ENCODE measurements at places on chromosomes 13 and 19.

GRCh38 chr19:1273263-1274041, 1.9 kb upstream of the FAM174C start:
- DNase-seq, result no peak

GRCh38 chr19:51695088-51695487, 2.0 kb downstream of the SPACA6 start:
- no peak for DNase-seq

DNA sequence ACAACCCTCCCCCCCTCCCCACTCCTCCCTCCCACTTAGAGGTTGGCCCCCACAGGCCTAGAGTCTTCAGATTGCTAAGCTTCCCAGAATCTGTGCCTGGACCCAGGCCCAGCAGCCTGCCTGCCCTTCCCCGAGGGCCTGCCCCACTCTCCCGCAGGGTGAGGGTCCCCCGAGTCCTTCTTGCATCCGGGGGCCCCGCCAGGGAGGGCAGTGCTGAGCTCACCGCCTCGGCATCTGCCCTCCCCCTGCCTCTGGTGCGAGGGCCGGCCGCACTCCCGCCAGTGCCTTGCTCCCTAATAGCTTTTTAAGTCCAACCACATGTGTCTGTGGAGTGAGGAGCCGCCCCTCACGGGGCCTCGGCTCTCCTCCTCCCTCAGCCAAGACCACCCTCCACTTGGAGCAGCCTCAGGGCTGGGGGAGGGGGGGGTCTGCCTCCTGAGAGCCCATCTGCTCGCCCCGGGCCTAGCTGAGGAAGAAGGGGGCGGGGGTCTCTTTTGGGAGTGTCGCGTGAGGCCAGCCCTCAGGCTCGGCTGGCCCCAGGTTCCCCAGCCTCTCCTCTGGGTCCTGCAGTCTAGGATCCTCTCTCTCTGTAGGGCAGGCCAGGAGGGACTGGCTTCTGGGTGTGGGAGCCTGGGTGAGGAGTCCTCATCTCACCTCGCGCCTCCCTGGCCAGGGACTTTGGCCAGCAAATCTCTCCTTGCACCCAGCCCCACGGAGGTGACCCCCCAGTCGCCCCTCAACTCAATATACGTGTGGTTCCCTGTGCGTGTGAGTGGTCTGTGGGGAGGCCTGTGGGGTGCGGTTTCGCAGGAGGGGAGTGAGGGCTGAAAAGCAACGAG, 47.2 kb downstream of the LYL1 start:
- DNase-seq, result no peak

- DNase-seq, result no peak
These were observed 86.2 kb upstream of the HTR2A start for GRCh38 chr13:46982856-46983582.

DNA sequence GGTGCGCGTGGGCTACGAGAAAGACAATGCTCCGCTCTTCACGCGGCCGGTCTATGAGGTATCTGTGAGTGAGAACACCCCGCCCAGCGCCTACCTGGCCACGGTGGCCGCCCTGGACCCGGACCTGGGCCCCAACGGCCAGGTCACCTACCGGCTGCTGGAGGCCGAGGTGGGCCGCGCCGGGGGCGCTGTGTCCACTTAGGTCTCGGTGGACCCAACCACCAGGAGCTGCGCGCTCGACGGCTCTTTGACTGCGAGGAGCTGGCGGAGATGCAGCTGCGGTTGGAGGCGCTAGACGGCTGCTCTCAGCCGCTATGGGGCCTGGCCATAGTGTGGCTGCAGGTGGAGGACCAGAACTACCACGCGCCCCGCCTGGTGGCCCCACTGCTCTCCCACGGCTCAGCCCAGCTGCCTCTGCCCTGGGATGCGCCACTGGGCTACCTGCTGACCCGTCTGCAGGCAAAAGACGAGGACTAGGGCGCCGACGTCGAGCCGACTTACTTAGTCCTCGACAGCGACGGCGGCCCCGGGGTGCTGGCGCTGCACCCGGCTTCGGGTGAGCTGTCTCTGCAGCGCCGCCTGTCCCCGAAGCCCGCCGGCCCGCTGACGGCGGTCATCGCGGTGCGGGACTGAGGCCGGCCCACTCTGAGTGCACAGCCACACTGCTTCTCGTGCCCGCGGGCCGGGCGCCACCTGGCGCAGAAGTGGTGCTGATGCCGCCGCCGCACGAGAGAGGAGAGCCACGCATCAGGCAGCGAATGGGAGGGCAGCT, 173.0 kb downstream of the OLFM4 start:
- no peak for DNase-seq

- DNase-seq, result no peak
These were observed 7.7 kb upstream of the CD22 start for GRCh38 chr19:35321291-35321690.

GRCh38 chr13:23512762-23513395, 57.3 kb upstream of the TNFRSF19 start:
- no peak for DNase-seq

- DNase-seq, result no peak
These were observed 86.2 kb upstream of the MBNL2 start for GRCh38 chr13:97135883-97136282.

- no peak for DNase-seq
These were observed 269.4 kb upstream of the NBEA start for GRCh38 chr13:34672631-34673030.

DNA sequence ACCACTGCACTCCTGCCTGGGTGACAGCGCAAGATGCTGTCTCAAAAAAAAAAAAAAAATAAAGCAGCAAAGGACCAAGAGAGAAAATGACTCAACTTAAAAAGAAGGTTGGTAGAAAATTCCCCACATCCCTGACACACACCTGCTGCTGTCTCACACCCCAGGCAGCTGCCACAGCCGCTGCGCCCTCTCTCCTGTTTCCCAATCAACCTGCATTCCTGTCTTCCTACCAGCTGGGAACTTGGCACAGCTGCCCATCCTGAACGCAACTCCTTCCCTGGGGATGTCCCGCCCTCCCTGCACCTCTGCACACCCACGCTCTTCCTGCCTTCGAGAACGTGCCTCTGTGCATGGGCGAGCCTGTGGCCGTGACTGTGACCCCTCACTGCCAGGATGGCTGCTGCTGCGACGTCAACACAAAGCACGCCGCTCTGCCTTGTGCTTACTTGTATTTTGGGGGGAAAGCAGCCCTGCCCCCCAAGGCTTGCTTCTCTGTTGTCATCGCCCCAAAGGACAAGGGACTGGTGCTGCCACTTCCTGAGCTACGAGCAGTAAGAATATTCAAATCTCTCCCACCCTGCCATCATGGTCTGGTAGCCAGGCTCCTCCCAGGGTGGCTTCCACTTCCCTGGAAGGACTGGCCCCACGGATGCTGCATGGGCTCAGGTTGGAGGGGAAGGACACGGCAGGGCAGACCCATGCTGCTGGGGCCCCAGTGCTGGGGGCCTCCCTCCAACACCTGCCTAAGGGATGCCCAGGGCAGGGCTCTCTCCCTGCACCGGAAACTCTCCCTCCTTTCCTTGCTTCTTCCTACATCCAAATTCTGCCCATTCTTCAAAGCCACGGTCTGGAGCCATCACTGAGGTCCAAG, 20.7 kb downstream of the SH3GL1 start:
- no peak for DNase-seq

DNA sequence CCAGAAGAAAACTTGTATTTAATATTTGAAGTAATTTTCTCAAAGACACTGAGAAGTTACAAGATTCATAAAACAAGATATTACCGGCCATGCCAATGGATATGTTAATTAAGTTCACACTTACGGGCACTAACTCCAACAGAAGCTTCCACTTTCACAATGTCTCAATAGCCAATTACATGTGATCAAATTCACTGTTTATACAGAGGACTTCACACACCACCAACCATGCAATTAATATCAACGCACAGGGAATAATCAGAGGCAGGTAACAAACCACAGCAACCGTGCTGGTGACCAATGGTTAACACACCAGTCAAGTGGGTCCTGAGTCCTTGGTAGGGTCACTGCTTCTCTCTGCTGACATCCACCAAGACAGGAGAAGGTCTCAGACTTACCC, 5.9 kb upstream of the ACOD1 start:
- no peak for DNase-seq

- no peak for DNase-seq
These were observed 27.1 kb downstream of the STK24 start for GRCh38 chr13:98549728-98550317.

DNA sequence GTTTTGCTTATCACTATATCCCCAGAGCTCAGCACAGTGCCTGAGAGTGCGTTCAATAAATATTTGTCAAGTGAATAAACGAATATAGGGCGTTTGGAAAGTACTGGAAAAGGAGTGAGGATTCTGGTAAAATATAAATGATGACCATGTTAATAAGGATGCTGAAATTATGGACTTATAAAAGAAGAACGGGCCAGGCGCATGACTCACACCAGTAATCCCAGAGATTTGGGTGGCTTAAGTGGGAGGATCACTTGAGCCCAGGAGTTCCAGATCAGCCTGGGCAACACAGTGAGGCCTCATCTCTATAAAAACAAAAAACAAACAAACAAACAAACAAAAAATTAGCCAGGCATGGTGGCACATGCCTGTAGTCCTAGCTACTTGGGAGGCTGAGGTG, 198.1 kb downstream of the VWA8 start:
- no peak for DNase-seq

- DNase-seq, result no peak
These were observed 6.2 kb downstream of the KCNJ14 start for GRCh38 chr19:48461651-48461981.

DNA sequence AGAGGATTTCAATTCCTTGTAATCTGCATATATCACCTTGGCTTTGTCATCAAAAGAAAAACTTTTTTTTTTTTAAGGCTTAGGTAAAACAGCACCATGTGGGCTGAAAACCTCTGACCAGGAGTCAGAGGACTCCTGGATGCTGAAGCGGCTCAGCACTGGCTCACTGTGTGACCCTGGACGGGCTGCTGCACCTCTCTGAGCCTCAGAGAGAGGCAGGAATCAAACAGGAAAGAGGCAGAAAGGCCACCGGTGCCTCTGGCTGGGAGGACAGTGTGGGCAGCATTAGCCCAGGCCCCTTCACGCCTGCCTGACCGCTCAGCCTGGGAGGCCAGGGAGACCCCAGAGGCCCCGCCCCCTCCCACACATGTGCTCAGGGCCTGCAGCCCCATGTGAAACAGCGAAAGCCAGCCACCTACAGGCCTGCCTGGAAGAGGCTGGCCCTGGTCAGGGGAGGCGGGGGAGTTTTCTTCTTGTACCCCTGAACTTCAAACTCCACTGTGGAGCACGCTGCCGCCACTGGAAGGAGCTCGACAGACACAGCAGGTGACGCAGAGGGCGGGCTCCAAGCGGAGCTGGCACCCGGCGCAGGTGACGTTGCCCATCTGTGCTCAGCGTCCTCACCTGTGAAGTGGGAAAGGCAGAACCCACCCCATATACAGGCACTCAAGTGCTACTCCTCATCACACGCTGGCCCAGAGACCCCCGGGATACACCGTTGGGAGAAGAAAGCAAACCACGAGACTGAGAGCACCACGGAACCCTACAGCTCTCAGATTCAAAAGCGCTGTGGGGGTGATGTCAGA, 39.7 kb downstream of the MLLT1 start:
- DNase-seq, result no peak

DNA sequence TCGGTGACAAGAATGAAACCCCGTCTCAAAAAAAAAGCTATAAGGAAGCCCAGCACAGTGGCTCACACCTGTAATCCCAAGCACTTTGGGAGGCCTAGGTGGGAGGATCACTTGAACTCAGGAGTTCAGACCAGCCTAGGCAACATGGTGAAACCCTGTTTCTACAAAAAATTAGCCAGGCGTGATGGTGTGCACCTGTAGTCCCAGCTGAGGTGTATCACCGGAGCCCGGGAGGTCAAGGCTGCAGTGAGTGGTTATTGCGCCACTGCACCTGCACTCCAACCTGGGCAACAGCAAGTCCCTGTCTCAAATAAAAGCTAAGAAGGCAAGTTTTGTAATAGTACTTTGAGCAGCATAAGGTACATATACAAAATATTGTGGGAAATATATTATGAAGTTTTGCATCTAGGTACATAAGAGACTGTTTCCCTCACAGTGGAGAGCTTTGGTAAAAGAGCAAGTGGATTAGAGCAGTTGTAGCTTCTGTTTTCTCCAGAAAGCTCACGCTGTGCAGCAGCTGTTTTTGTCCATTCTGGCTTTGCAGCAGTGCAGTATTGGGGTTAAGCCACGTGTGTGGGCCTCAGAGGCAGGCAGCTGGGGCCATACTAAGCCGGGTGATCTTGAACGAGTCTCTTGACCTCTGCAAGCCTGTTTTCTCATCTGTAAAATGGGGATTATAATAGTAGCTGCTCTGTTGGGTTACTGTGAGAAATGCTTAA, 35.4 kb downstream of the ARHGAP35 start:
- no peak for DNase-seq

GRCh38 chr19:35032356-35032865, 2.1 kb downstream of the SCN1B start:
- no peak for DNase-seq

DNA sequence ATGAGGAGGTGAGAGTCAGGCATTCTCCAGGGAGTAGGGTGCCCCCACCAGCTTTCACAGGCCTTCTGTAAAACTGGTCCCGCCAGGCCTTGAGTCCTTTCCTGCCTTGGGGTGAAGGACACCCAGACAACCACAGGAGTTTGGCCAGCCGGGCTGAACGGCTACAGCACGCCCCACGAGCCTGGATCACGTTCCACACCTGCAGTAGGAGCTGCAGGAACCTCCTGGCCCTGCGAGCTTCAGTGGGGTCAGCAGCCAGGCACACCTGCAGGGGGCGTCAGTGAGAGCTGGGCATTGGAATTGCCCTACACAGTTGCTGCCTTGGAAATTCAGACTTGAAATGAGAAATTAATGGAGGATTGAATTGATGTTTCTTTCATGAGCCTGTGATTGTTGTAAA, 45.7 kb downstream of the COL4A2 start:
- DNase-seq, result no peak

- DNase-seq, result no peak
These were observed 11.7 kb upstream of the IRGC start for GRCh38 chr19:43704002-43704705.

GRCh38 chr19:15194938-15195337, 5.9 kb downstream of the NOTCH3 start:
- no peak for DNase-seq

- DNase-seq, result no peak
These were observed 4.2 kb upstream of the SIGLEC7 start for GRCh38 chr19:51137792-51138425.

Measured in stimulated activated CD8-positive, alpha-beta memory T cell treated with anti-CD3 and anti-CD28 coated beads, Interleukin-2, amount 100 ng/mL, for 48 hours (primary cell).